ENCODE measurements at places on chromosomes 6 and 20.
A peak's percentile ranks its signal among the peaks of the same experiment; 100 is the strongest.

- DNase-seq: no peak
Measured at GRCh38 chr6:41937861-41938574, 3.6 kb downstream of the CCND3 start.

DNA sequence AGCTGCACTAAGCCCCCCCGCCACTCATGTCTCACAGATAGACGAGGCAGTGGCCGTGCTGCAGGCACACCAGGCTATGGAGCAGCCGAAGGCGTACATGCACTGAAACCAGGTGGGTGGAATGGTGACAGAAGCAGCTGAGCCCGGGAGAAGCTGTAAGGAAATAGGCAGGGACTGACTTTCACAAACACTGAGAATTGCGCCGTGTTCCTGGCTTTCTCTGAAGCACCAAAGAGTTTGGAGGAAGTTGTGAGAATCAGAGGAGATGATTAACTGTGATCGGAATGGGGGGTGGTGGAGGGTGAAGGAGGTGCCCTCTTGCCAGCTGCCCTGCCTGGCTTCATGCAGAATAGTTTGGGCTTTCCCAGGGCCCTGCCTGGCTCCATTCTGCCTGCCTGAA is 21.6 kb downstream of the TOMM34 start:
- no peak for DNase-seq

GRCh38 chr6:5746053-5746758 is 260.5 kb downstream of the NRN1 start:
- DNase-seq: peak; percentile 58

DNA sequence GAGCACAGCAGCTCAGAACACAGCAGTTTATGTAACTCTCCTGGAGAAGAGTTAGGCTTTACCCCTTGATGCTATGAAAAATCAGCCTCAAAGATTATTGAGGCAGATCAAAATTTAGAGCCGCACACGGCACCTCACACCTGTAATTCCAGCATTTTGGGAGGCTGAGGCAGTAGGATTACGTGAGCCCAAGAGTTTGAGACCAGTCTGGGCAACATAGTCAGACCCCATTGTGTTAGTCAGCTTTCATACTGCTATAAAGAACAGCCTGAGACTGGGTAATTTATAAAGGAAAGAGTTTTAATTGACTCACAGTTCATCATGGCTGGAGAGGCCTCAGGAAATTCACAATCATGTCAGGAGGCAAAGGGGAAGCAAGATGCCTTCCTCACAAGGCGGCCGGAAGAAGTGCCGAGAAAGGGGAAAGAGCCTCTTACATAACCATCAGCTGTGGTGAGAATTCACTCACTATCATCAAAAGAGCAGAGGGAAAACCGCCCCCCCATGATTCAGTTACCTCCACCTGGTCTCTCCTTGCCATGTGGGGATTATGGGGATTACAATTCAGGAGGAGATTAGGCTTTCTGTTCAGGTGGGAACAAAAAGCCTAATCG is 87.7 kb downstream of the SGK1 start:
- DNase-seq: no peak

- no peak for DNase-seq
Measured at GRCh38 chr6:157510323-157511188, 129.6 kb downstream of the ZDHHC14 start.

All from GM03348 (cell line).